NCI-H82 (cell line): ENCODE measurements at places on chromosomes 2 and 18.
A peak's percentile ranks its signal among the peaks of the same experiment; 100 is the strongest.

GRCh38 chr2:102107741-102108070 is 34.8 kb upstream of the IL1R1 start:
- no peak for DNase-seq

DNA sequence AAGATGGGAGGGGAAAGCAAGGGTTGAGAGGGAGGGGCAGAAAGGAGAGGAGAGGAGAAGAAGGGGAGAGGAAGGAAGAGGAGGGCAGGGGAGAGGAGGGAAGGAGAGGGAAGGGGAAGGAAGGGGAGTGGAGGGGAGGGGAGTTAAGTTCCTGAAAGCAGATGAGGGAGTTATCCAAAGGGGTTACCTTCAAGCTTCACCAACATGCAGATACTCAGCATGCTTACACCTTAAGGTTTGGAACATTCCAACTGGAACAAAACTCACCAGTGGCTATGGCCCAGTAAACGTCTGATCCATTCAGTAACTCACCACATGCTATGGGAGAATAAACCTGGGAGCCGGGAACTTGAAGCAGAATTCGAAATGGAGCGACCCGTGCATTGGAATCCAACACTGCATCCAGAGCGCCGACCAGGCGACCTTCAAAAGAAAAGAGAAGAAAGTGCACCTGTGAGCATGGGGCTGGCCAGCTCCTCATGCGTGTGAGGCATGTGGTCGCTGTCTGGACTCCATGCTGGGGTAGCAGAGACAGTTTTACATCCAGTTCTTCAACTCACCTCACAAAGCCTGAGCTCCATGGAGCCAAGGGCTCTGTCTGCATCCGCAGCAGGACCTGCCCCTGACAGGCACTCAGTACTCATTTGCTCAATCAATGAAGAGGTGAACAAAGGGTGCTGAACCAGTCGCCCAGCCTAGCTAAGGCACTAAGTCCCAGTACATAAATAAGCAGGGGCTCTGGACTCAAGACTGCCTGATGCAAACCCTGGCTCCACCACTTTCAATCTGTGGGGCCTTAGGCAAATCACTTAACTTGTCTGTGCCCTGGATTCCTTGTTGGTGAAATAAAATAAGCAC is 61.0 kb downstream of the TBC1D8 start:
- DNase-seq: no peak

DNA sequence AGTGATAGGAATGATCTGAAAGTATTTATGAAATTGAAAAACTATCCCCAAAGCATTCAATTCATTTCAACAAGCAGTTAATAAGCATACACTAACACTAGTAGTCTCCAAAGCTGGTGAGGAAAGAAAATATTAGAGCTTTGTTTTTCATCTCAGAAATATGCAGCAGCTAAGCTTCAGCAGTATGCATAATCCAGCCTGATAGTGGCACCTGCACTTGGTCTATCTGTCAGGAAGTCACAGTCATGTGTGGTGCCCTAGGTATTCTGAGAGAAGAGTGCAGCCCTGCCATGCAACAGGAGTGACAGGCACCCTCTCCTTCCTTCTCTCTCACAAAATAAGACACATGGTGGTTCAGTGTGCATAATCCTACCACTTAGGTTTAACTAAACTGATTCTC is 158.8 kb downstream of the DYM start:
- DNase-seq: no peak

GRCh38 chr18:10322004-10322403 is 132.4 kb upstream of the APCDD1 start:
- DNase-seq: no peak

- no peak for DNase-seq
These were observed 54.7 kb upstream of the PIEZO2 start for GRCh38 chr18:11204020-11204419.

DNA sequence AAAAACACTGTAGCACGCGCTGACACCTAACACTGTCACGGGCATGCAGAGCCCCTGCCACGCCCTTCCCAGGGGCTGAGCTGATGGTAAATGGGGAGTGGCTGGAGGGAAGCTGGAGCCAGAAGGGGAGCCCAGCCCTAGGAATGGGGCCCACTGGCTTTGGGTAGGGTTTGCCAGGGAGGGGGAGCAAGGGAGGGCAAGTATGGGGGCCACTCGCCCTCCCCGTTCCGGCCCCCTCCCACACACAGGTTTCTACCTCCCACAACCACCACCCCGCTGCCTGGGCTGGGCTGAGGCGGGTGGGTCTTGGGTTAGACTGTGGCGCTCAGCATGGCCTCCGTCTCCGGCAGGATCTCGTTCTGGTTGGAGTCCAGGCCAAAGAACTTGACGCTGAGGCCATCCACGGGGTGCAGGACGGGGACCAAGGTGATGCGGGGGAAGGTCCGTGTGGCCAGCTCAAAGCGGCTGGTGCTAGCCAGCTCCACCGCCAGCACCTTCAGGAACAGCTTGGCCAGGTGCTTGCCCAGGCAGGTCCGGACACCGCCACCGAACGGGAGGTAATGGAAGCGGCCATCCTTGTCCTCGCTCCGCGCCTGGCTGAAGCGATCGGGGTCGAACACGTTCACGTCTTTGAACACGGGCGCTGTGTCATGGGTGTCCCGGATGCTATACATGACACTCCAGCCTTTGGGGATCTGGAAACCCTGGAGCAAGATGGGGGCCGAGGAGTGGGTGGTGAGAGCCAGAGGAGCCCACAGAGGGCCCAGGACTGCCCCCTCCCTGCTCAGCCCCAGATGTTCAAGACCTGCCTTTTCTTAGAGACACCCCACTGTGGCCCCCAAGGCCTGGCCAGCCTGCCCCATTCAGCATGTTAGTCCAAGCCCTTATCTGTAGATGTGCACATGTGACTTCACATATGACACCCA is 15.5 kb downstream of the CYP26B1 start:
- DNase-seq: no peak

- DNase-seq: no peak
These were observed 82.0 kb downstream of the APOB start for GRCh38 chr2:20961858-20962257.

- no peak for DNase-seq
These were observed 11.2 kb downstream of the MREG start for GRCh38 chr2:216002101-216002678.

DNA sequence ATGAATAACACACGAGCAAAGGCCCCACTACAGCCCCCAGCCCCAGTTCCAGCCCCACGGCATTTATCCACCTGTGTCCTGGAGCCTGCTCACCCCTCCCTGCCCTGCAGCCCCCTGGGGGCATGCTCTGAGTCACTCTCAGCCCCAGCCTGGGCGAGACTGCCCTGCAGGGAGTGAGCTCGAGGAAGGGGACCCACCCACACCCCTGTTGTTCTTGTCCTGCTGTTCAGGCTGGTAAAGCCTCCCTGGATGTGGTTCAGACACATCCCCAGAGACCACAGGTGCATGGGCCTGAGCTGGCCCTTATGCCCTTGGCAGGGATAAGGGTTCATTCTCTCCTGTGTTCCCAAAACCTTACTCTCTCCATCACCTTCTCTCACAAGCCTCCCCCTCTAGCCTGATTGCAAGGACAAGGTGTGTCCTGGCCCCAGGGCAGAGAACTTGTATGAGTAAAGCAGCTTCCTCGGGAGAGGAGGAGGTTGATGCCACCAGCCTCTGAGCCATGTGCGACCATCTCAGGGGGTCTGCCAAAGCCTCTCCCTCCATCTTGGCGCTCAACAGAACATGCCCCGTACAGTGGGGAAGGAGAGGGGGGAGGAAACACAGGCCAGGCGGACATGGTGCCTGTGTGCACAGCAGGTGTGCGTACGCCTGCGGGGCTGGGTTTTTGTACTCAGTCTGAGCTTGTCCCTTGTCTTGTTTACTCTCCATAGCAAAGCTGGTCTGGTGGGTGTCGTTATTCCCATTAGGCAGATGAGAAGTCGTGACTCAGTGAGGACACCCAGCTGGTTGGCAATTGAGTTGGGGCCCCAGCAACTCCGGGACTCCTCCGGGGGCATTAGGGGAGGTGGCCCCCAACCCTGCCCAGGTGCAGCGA is 64.4 kb downstream of the CIB4 start:
- no peak for DNase-seq

DNA sequence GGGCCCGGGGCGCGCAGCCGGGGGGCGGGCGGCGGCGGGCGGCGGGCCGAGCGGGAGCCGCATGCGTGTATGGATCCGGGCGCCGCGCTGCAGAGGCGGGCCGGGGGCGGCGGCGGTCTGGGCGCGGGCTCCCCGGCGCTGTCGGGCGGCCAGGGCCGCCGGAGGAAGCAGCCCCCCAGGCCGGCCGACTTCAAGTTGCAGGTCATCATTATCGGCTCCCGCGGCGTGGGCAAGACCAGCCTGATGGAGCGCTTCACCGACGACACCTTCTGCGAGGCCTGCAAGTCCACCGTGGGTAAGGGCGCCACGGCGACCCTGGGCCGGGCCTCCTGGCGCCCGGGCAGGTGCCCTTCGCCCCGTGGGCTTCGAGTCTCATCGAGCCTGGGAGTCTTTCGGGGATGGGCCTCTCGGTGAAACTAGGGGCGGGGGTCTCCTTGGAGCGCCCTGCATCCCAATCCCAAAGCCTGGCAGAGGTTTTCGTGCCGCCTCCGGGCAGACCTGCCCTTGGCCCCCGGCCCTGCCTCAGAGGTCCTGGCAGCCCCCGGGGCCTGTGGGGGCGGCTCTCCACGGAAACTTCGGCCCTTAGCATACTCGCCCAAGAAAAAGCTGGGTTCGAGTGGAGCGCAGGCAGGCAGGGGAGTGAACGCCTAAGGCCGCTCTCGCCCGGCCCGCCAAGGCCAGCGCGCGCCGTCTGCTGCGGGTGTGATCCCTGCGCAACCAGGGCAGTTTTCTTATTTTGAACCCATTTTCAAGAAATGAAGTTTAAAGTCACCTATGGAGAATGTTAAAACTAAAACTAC is 622 bp downstream of the RAB12 start:
- DNase-seq: peak; percentile 57

DNA sequence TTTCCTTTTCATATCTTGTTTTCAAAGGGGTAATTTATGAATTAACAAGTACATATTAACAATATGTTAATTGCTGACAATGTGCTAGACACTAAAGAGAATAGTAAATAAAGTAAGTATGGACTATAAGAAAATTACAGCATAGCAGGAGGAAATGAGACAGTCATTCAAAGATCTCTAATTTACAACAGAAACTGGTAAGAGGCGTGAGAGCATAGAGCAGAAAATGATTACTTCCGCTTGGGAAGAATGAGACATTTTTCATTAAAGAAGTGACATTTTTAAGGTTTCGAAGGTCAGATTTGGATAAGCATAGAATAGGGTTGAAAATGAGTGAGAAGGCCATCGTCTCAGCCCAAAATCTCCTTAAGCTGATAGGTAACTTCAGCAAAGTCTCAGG is 184.4 kb upstream of the SESTD1 start:
- DNase-seq: no peak

- DNase-seq: no peak
These were observed 1071.4 kb upstream of the FAM98A start for GRCh38 chr2:34670482-34670881.

DNA sequence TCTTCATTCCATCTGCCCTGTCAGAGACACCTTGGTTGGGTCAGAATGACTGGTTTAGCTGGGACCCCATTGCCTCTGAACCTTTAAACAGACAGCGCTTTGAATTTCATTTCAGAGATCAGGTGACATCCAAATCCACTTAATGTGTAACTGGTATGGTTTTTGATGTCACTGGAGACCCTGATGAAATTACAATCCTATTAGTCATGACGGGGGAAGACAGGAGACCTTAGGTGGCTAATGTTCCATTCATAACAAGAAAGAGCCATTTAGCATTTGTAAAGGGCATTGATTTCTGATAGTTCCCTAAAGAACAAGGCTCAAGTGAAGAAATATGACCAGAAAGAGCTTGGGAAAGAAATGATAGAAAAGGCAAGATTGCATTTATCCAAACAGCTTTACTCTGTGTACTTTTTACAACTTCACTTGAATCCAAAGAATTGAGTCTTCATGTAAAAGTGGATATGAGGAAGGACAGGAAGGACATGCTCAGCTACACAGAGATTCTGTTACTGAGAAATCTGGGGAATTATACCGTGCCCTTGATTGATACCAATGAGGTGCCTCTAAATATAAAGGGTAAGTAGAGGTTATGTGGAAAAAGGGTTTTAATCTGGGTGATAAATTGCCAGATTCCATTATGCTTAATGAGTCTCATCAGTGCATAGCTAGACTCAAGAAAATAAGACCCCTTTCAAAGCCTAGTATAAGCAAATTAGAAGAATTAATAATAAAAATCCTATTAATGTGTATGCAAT is 198.2 kb downstream of the NCKAP5 start:
- DNase-seq: peak; percentile 92

DNA sequence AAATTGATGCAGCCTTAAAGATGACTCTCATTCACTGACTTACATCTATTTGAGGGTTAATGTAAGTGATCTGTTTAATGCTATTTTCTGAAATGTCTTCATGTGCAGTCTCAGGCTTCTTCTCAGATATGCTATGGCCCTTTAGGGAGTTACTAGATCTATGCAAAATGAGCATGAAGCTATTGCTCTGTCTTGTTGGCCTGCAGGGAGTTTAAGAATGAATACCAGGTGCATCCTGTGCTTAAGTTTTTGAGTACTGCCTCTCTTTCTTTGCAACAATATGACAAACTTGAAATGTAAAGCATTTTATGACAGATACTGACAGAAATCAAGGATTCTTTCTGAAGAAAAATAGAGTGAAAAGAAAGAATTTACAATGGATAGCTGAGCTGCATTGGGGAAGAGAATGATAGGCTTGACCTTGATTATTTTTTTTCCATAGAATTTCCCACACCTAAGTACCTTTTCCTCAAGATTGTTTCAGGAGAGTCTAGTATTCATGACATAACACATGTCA is 1058.3 kb upstream of the TMEFF2 start:
- no peak for DNase-seq

GRCh38 chr2:101854877-101855276 is 136.9 kb upstream of the IL1R2 start:
- no peak for DNase-seq

DNA sequence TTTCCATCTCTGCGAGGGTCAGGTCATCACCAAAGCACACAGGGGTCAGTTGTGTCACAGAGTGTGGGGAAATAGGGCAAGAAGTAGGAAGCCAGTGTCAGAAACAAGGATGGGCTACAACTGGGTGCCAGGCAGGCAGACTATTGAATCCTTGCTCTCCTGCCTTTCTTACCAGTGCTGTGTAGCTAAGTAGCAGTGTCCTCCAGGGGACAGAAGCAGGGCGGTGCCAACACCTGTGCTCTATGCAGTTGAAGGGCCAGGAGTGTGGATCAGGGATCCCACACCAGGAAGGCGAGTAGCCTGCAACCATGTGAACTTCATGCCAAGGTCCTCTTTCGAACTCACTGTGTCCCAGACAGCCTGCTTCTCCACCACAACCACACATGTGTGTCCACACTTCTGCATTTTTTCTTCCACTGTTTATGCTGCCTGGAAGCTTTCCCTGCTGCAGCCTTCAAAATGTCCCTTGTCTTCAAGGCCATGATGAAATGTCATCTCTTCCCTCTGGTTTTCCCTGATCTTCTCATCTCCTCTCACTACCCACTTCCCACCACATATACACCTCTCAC is 25.4 kb upstream of the REG3G start:
- DNase-seq: no peak

DNA sequence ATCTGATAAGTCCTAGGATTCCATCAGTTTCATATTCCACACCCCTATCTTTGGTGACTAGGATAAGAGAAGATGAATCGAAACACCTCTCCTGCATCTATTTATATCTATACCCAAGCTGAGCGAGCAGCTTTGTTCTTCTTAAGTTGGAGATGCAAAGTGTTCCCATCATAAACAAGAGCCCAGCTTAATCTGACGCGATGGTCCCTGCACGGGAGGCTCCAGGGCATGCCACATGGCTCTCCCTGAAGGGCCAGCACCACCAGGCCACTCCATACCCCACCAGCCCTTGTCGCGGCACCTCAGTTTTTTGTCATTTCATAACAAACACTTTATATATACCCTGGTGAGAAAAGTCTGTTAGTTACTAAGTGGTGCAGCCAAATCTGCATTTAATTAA is 255.3 kb downstream of the L3MBTL4 start:
- no peak for DNase-seq

- peak; percentile 75 for DNase-seq
These were observed 28.3 kb downstream of the MALT1 start for GRCh38 chr18:58699551-58699950.
